ENCODE measurements at places on chromosomes 7 and 10. TPM values are rescaled to one million over a fixed set of nuclear protein-coding genes. Genes with fewer than 3 reads are reported as not detected.

DNA sequence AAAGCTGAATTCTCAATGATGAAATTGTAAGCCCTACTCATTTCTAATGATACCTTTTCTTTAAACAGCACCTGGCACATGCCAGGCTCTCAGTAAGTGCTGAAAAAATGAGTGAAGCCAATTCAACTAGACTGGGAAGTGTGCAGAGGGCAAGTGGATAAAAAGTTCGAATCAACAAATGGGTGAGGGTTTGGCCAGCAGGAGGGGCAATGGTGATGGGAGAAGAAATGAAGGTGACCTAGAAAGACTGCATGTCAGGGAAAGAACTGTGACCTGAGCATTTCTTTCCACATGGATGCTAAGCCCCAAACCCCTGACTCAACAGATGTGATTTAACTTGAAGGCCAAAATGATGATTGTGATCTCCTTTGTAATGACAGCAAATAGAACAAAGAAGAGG lies 54.6 kb downstream of the DKK1 start:
- DNase-seq, result no peak

- no peak for DNase-seq
Observed at GRCh38 chr7:90453259-90453891, 16.1 kb upstream of the PTTG1IP2 start.

GRCh38 chr10:118027397-118027796 lies 19.3 kb downstream of the RAB11FIP2 start:
- no peak for DNase-seq

GRCh38 chr10:21604651-21605050 lies 70.6 kb downstream of the MLLT10 start:
- DNase-seq, result no peak

MLLT10 gene
- total RNA-seq, result 51.3 TPM

DNA sequence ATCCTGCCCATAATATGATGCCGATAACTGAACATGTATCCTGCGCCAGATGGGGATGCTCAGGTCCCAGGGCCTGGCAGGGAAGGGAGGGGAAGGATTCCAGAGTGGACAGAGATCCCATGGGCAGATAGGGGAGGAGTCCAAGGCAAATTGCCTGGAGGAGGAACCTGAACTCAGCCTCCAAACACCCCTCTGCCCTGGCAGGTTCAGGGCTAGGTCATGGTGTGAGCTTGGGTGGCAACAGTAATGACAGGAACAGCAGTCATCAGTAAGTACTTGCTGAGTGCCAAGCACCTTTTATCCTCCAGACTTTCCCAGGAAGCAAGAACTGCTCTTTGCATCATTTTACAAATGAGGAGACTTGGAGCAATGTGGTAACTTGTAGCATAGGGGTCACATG lies 3.8 kb upstream of the PALD1 start:
- DNase-seq, result no peak

DNA sequence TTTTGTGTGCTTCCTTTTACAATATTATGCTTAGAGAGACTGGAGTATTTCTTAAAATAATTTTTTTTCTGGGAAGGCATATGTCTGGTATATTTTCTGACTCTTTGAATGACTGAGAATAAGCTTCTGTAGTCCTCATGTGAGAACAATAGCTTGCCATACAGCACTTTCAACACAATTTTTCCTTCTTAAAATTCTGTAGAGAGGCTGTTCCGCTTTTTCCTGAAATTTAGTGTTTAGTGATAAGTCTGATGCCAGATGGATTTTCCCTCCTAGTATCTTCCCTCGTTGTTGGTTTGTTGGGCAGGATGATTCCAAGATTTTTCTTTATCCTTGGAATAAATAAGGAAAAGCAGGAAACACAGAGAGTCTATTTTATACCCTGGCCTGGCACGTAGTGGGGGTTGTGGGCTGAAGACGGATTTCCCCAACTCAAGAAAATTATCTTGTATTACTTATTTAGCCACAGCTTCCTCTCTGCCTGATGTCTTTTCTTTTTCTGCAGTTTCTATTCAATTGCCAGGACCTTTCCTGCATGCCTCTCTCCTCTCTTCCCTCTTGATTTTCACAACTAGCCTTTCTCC lies 111.2 kb downstream of the AOAH start:
- no peak for DNase-seq

DNA sequence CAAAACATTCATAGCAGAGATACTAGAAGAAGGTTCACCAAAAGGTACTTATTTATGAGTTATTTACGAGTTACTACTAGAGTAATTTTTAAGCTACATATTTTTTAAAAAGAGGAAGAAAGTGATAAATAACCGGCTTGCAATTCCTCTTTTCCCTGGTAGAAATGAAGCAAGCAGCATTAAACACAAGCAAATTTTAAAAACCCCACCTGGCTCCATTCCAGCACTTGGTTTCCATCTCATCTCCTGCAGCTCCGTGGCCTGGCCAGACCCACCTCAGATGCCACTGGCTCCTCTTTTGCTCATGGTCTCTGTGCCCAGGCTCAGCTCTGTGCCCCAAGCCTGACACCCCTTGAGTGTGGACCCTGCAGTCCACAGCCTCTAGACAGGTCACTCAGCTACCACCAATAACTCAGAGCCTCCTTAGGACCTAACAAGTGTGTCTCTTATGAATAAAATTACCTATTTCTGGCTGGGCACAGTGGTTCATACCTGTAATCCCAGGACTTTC lies 479.5 kb downstream of the TNS3 start:
- no peak for DNase-seq

DNA sequence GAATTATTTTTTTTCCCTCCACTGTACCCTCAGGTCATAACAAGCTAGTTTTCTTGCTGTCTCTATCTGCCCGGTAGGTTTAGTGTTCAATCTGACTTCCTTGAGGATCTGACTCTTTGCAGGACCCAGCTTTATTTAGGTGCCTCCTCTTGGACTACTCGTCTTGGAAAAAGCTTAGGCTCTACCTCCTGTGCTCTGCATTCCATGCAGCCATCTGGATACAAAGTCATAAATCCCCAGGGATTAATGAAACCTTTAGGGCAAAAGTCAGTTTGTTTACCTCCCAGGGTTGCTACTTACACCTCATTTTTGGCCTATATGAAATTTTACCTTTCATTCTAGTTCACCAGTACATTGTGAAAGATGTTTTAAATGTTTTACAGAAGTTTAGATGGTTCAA lies 8.0 kb downstream of the STAG3 start:
- DNase-seq, result no peak

FLNC gene
- total RNA-seq, result 0.01 TPM

- peak; percentile 24 for DNase-seq
Observed at GRCh38 chr10:77163670-77164348, 473.8 kb downstream of the KCNMA1 start.

CLDN4 gene
- 28.2 TPM for total RNA-seq

GRCh38 chr10:61452655-61453641 lies at the start of gene TMEM26:
TSS of gene TMEM26 (minus strand) at chr10:61453381. CDS start at chr10:61453081, 300 bp downstream.
- no peak for DNase-seq

DNA sequence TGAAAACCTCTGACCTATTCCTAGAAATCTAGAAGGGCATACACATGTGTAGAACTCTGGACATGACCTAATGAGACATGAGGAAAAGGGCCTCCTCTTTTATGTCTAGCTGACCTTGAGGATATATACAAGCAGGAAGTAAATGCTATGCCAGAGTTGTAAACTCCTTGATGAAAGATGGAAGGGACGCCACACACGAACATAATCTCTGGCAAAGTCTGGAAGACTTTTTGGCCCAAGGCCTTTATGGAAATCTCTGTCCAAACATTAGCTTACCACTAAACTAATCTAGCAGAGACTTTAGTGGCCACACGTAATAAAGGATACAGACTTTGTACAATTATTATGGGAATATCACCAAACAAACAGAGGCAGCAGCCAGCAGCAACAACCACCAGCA lies 138.1 kb upstream of the THSD7A start:
- no peak for DNase-seq

DNA sequence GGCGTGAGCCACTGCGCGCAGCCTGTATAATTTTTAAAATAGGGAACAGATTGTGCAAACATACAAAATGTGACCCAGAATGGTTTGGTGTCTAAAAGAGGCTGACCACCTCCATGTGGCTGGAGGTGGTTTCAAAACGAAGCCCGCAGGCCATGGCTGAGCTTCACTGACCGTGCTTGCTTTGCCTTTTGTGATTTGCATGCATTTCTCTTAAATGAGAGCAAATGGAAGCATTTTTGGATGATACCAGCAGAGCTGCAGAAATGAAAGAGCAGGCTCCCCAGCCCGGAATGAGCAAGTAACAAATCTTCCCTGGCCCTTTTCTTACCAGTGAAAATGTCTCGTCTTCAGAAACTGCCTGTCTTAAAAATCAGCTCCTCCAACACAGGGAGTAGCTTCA lies 239.9 kb downstream of the CAMK1D start:
- no peak for DNase-seq

- no peak for DNase-seq
Observed at GRCh38 chr7:101170617-101171441, 5.5 kb upstream of the VGF start.

- peak; percentile 55 for DNase-seq
Observed at GRCh38 chr10:23158370-23158769, 33.7 kb upstream of the PTF1A start.

GJD4 gene
- total RNA-seq, result not detected

DNA sequence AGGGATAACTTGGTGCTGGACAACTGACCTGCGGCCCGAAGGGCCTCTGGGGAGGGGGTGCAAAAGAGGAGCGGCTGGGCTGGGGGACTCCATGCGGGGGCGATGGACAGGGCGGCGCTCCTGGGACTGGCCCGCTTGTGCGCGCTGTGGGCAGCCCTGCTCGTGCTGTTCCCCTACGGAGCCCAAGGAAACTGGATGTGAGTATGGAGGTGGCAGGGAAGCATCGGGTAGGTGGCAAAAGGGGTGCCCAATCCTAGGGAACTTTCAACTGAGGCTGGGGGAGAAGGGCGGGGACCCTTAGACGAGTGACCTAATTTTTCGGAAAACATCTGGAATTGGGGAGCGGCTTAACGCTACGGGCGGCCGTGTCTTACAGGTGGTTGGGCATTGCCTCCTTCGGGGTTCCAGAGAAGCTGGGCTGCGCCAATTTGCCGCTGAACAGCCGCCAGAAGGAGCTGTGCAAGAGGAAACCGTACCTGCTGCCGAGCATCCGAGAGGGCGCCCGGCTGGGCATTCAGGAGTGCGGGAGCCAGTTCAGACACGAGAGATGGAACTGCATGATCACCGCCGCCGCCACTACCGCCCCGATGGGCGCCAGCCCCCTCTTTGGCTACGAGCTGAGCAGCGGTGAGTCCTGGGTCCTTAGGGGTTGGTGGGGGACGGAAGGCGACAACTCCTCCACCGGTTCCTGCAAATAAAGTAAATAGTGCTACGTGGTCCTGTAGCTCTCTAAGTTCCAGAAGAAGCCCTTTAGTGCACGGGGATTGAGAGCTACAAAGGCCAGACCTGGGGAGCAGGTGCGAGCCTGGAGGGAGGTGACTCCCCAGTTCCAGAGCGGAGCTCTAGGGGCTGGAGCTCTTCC lies 622 bp downstream of the WNT16 start:
- no peak for DNase-seq

- DNase-seq, result no peak
Observed at GRCh38 chr7:108869070-108869469, 299.4 kb downstream of the DNAJB9 start.

DNA sequence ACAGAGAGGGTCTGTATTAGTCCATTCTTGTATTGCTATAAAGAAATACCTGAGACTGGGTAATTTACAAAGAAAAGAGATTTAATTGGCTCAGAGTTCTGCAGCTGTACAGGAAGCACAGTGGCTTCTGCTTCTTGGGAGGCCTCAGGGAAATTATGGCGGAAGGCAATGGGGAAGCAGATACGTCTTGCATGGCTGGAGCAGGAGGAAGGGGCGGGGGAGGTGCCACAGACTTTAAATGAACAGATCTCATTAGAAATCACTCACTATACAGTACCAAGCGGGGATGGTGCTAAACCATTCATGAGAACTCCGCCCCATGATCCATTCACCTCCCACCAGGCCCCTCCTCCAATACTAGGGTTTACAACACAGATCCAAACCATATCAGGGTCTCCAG lies 3.7 kb upstream of the CALU start:
- no peak for DNase-seq

DNA sequence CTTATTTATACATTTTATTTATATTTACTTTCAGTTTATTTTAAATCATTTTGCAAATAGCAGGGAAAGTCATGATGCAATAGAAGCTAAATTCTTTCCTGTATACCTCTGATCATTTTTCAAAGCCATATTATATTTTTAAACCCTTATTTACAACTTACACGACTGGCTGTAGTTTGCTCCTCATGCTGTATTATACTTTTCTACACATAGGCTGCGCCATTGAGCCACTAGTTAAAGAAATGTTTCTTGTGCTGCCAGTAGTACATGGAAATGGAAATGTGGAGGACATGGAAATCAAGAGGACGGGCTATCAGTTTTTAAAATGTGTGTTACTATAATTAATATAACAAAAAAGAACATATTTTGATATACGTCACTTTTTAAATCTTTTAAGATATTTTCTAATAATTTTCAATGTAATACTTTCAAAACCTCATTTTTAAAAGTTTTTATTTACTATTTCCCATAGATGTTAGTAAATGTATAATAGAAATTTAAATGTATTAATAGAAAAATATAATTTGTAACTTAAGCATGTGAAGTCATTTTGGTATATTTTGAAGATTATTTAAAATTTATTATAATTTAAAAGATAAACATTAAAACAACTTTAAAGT lies 118.5 kb downstream of the VTI1A start:
- DNase-seq, result peak; percentile 79

GRCh38 chr7:143329471-143330170 lies 13.7 kb downstream of the CLCN1 start:
- DNase-seq, result no peak

SPDYE18 gene
- not detected for total RNA-seq

DNA sequence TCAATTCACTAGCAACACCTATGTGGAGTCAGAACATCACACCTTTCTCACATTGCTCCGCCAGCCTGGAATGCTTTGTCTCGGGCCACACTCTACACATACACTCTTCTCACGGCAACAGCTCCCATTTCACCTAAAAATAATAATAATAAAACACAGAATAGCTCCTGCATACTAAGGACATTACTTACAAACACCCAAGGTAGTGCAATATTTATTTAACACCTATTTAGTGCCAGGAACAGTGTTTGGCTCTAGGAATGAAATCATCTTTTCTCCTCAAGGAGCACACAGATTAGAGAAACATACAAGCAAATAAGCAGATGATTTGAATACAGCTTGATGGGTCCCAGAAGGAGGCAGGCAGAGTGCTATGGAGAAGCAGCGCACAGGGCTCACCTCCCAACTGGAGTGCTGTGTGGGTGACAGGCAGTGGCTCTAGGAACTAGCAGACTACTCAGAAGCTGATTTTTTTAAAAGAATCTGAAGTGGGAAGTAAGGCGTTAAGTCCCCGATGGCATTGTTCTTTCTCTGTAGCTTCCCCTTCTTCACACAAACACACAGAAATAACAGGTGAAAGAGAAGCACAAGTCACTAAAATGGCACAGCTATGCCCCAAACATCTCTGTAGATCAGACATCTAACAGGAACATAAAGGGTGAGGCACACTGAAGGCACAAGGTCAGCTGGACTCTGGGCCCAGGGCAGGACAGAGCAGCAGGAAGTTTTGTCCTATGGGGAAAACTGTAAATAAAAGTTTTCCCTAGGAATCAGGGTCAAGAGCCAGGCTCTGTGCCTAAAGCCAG lies 16.7 kb downstream of the USP6NL start:
- peak; percentile 50 for DNase-seq

- DNase-seq, result peak; percentile 61
Observed at GRCh38 chr10:22325272-22326144, 4.6 kb downstream of the BMI1 start.

Data from HepG2 (cell line).